ENCODE measurements at places on chromosomes 2 and 18.

DNA sequence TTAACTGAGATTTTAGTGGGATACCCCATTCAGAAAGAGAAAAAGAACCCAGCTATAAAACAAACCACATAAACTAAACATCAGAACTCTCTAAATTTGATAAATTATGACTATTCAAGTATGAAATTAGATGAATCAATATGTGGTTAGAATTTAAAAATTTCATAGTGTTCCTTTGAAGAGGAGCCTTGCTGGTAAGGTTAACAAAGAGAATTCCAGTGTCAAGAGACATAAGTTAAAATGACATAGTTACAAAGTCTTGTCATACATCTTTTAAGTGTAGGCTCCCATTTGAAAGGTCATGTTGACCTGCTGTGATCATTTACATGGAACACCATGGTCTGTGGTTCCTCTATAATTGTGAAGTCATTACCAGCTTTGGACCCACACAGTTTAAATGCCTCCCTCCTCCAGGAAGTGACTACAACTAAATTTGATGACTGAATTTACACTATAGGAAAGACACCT, 231.6 kb upstream of the ETAA1 start:
- DNase-seq, result no peak

GRCh38 chr18:51137026-51137729, 60.3 kb downstream of the MEX3C start:
- DNase-seq, result no peak

- DNase-seq, result no peak
Measured at GRCh38 chr2:121873864-121874263, 118.4 kb downstream of the TSN start.

- DNase-seq, result no peak
Measured at GRCh38 chr2:109183871-109184270, 54.9 kb downstream of the SH3RF3 start.

- DNase-seq, result no peak
Measured at GRCh38 chr2:234427081-234428061, 69.5 kb downstream of the ARL4C start.

GRCh38 chr2:202135091-202135874, 62.2 kb downstream of the KIAA2012 start:
- DNase-seq, result no peak

DNA sequence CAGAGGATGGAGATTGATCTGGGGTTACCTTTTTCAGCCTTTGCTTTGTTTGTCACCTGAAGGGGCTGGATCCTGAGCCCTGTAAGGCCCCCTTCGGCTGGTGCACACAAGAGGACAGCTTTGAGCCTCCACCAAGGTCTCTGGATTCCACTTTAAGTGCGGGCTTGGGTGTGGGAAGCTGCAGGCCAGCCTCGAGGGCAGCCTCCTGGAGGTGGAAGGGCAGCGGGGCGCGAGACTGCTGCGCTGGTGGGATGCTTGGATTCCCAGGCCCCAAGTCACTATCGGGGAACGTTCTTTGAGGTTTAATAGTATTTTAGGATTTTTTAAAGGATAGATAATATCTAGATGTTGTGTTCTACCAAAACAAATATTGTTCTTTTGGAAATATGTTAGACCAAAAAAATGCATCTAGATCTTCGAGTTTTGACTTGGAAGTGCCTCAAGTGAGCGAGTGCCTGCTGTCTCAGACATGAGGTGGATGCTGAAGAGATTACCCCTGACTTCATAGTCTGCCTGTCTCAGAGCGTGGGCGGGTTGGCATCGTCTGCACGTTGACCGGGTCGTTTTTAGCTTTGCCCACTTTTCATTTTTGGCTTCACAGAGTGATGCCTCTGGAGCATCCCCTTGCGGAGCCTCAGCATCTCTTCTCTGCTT, 113.8 kb downstream of the AGAP1 start:
- DNase-seq, result no peak

DNA sequence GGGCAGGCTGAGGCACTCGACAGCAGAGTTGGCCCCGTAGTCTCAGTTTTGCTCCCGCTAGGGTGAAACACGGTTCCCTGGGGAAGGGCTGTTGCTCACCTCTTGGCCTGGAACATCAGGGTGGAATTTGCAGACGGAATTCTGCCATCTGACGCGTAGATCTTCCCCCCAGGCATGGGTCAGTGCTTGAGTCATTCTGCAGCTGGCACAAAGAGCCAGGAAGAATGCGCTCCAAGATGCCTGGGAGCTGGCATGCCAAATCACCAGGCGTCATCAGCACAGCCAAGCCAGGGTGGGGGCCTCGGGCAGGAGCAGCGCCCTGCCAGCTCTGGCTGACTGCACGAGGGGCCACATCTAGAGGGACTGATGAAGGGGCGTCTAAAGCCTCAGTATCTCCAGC, 42.7 kb downstream of the ODC1 start:
- DNase-seq, result no peak

- no peak for DNase-seq
Measured at GRCh38 chr2:109193807-109194619, 65.0 kb downstream of the SH3RF3 start.

- no peak for DNase-seq
Measured at GRCh38 chr2:229270551-229271410, at the start of gene PID1. Gene PID1, minus strand, starts transcription at chr2:229271287. Its CDS starts 244 bp downstream, at chr2:229271043.

- no peak for DNase-seq
Measured at GRCh38 chr2:149825473-149825872, 237.9 kb upstream of the MMADHC start.

GRCh38 chr2:1563943-1564891, 151.0 kb downstream of the TPO start:
- no peak for DNase-seq

Measured in stimulated activated CD8-positive, alpha-beta memory T cell treated with anti-CD3 and anti-CD28 coated beads, Interleukin-15, amount 100 ng/mL, for 24 hours (primary cell).